ENCODE measurements at places on chromosomes 6 and 20.

GRCh38 chr6:146481527-146481926, 62.1 kb upstream of the RAB32 start:
- DNase-seq = no peak

- no peak for DNase-seq
Observed at GRCh38 chr6:4635666-4636065, 140.5 kb upstream of the CDYL start.

- DNase-seq = no peak
Observed at GRCh38 chr20:56004007-56004406, 1.3 kb downstream of the CBLN4 start.

GRCh38 chr20:59949911-59950310, 8.3 kb upstream of the CDH26 start:
- no peak for DNase-seq
